Fibroblast of the aortic adventitia (primary cell): ENCODE measurements at places on chromosomes 5 and 9. TPM values are rescaled to one million over a fixed set of nuclear protein-coding genes. Genes with fewer than 3 reads are reported as not detected.

The GPX8 gene
- 79.7 and 244 TPM in 2 replicates for total RNA-seq

The TLR4 gene
- 4.8 and 16.8 TPM in 2 replicates for total RNA-seq

The LCN1 gene
- not detected in 2 replicates for total RNA-seq

The GADD45G gene
- total RNA-seq, result 0.36 and 6.1 TPM in 2 replicates

The PCDHGA12 gene
- total RNA-seq, result 39.7 and 50.5 TPM in 2 replicates

The SOX30 gene
- 0.09 TPM in 1 of 2 replicates, not detected in the other for total RNA-seq

The PCDHA2 gene
- 0.09 and 0.16 TPM in 2 replicates for total RNA-seq

The SPZ1 gene
- not detected in 2 replicates for total RNA-seq

The TOR4A gene
- 12.6 and 31.3 TPM in 2 replicates for total RNA-seq
